ENCODE measurements at places on chromosomes 2 and 18.

GRCh38 chr18:25658476-25658875 lies 306.5 kb upstream of the ZNF521 start:
- no peak for DNase-seq

- DNase-seq = peak; percentile 15
Observed at GRCh38 chr2:215397632-215398341, 38.1 kb downstream of the FN1 start.

GRCh38 chr2:127422559-127423477 lies 4.6 kb downstream of the PROC start:
- DNase-seq = no peak

DNA sequence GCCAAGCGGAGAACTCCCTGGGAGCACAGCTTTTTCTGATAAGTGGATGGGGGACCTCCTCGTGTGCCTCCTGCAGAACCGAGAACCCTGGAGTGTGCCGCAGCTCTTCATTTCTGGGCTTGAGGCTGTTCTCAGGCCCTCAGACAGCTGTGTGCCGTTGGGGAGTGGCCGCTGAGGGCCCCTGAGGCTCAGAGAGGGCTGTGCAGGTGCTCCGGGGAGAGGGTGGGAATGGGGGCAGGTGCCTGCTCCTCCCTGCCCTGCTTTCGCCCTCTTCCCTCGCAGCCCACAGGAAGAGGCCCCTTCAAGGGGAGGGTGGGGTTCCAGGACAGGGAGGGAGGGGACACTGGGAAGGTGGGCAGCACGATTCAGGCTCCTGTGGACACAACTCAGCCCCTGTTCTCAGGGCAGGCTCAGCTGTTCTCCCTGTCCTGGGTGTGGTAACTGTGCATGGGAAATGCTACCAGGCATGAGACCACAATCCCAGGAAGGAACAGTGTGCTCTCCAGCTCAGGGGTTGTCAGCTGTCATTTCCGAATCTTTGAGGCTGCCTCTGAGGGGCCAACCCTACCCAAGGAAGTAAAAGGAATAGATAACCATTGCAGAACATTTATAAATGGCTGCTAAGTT lies 11.3 kb downstream of the LCT start:
- DNase-seq = no peak

GRCh38 chr2:218557941-218558340 lies 10.2 kb downstream of the USP37 start:
- DNase-seq = no peak

- DNase-seq = no peak
Observed at GRCh38 chr2:70775141-70775540, 7.1 kb upstream of the ADD2 start.

GRCh38 chr2:21427606-21428005 lies 303.8 kb downstream of the TDRD15 start:
- DNase-seq = no peak

- DNase-seq = no peak
Observed at GRCh38 chr2:60298006-60298696, 255.3 kb downstream of the BCL11A start.

- no peak for DNase-seq
Observed at GRCh38 chr2:37706334-37707183, 35.1 kb upstream of the CDC42EP3 start.

Data from HuH-7 (cell line).